ENCODE measurements at places on chromosomes 12 and 14.

DNA sequence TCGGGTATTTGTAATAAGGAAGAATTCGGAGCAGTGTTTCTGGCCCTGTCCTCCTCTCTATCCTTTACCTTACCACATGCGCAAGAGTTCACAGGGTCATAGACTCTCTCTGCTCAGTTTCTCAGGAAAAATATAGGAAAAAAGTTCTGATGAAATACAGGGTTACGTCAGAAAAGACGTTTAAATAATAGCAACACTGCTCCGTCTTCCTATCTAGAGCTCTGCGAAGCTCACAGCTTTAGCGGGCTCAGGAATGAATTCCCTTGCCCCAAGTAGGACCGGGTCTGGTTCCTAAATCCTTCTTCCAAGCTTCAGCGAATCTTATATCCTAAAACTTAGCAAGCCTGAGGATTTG is 365 bp downstream of the CCDC59 start:
- no peak for DNase-seq

DNA sequence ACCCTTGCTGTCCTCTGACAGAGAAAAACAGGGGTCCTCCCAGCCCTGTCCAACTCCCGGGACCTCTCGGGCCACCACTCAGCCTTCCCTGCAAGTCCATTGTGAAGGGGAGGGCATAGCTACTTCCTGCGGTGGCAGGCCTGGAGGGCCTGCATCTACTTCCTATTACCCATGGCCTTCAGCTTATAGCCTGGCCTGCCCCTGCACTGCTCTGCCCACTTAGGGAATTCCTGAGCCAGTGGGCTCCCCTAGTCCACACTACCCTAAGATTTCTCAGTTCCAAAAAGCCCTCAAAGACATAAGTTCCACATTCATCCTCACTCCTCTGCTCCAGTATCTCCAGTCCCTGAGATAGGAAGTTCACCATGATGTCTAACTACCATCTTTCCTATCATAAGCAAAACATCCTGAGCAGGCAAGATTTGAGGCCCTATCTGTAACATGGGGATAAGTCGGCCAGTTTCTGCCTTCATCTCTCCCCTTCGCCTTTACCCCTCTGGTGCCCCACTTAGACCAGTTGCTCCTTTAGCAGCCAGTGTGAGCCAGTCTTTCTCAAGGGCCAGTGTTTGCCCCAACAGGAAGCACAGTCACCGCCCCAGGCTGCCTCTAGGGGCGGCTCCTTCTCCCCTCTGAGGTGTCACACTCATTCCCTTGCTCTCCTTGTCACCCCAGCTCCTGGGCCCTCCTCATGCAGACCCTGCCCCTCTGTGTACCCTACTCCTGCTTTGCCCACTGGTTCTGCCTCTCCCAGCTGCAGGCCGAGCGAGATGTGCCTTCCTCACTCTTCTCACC is 10.9 kb downstream of the HDAC7 start:
- no peak for DNase-seq

DNA sequence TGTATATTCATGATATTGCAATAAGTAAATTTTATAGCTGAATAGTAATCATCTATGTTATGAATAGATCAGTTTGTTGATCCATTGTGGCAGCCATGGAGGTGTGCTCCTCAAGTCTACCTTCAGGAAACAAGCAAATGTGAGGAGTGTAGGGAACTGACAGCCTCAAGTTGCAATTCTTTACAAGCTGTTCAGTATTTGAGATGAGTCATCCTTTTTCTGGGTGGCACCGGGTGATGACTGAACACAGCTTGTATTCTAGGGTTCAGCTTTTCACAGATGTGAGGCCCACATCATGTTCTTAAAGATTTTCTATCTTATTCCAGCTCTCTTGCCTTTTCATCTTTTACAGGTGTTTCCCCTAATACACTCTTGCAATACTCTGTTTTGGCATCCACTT is 452.4 kb downstream of the KCNH5 start:
- DNase-seq = no peak

DNA sequence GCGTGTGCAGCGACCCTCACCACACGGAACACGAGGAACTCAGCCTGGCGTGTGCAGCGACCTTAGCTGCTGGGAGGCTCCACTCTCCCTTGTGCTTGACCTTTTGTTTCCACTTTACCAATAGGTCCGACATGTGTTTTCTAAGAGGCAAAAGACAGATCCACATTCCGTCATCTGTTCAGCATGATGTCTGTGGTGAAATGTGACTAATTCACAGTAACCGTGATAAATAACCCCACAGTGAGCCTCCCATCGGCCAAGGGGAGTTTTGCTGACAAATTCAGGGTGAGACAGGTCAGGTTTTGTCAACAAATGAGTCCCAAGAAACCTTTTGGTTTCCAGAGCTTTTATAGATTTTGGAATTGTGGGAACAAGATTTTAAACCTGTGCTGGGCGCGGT is 55.9 kb downstream of the MOK start:
- DNase-seq = no peak

DNA sequence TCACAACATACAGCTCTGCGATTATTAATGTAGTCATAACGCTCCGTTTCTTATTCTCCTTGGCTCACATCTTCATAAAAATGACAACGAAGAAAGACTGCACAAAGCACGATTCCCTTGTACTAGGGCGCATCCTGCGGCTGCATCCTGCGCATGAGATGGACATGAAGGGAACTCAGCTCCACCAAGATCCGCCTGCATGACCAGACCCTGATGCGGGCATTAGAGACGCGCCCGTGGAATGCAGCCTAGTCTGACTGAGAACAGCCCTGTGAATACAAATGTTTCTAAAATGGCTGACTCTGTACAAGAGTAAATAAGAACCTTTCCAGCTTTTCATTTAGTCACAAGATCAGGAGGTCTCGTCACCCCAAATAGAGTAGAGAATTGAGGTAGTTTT is 422.2 kb downstream of the NOVA1 start:
- DNase-seq = no peak

GRCh38 chr12:120215766-120216735 is 15.1 kb upstream of the RPLP0 start:
- no peak for DNase-seq

DNA sequence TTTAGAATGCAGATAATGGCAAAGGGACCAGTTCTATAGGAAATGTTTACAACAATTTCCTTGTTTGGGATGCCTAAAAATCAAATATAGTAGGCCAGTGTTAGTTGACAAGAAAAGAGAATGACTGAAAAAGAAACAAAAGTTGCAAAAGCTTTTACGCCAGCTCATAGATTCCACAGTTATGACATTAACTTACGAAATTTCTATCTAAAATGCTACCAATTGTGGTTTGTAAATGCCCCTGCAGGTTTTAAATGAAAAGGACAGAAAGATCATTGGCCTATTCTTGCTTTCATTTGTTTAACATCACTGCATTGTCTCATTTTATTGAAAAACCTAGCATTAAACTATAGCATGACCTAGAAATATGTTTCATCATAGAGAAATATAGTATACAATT is 345.8 kb downstream of the CCDC91 start:
- DNase-seq = no peak

DNA sequence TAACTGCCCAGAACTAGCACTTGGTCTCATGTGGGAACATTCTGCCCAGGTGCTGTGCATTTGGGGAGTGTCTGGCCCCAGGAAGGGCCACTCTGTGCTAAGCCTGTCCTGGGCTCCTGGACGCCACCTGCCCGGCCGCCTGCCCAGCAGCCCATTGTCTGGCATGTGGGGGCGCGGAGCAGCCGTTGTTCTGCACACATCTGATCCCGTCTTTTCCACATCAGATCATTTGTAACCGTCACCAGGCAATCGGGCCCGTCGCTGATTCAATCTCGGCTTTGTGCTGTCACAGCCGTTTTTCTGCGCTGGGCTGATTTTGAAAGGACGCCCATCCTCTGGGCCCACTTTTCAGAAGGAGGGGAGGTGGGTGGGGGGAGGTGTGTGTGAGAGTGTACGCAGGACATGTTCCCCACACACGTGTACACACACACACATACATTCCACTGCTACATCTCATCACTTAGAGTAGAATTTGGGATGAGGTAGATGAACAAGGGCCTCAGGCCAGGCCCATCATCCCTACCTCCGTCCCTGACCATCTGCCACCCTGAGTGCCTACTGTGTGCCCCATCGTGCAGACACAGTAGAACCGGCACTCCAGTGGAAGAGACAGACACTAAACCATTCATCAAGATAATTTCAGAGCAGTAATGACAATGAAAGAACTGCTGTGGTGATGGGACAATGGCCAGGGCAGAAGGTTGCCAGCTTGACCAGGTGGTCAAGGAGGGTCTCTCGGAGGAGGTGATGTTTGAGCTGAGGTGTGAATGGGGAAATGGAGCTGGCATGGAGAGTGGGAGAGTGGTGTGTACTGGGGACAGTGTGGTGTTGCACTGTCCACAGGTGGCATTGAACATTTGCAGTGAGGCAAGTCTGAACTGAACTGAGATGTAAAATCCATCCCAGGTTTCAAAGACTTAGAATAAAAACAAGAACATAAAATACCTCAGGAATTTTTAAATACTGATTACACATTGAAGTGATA is 19.0 kb downstream of the FAM222A start:
- no peak for DNase-seq

- DNase-seq = no peak
Measured at GRCh38 chr12:17618831-17619230, 471.2 kb downstream of the RERGL start.

DNA sequence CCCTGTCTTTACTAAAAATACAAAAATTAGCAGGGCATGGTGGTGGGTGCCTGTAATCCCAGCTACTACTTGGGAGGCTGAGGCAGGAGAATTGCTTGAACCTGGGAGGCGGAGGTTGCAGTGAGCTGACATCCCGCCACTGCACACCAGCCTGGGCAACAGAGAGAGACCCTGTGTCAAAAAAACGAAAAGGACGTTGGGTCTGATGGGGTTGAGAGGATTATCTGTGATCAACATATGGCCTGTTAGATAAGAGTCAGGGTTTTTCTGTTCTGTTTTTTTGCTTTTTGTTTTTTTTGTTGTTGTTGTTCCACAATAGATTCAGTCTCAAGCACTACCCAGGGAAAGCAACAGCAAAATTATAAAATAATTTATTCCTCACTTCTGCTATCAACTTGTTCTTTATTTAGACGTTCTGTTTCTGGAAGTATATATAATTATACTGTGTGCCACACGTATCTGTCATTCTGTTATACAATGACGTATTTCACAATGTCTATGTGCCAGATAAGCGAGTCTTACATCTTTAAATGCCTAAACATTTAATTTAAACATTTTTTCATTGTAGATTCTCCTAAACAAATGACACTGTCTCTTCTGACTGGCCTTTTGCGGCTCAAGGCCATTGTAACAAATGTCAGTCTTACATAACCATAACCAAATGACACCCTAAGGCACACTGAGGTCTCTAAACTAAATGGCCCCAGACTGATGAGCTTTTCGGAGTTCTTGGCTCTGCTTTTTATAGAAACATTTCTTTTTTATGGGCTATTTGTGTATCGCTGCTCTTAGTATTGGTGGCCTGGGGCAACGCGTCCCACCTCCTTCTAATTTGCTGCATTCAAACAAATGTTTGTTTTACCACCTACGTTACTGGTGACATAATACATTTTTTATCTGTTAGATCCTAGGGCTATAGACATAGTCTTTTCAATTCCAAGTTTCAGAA is 7.2 kb upstream of the P2RX4 start:
- DNase-seq = no peak

DNA sequence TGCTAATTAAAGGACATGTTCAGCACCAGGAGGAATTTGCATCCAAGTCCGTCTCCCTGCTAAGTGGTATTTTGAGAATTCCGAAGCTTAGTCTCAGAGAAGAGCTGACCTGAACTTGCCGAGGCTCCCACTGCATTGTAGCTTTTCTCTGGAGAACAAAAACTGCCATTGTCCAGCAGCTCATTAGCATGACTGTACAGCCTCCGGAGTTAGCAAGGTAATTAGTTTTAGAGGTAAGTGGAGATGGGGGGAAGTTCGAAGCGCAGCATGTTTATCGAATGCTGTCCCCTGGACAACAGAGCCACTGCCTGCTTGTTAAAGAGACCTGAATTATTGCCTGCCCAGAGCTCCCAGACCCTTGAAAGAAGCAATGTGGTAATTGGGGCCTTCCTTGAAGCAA is 160.3 kb upstream of the PELI2 start:
- DNase-seq = no peak

- no peak for DNase-seq
Measured at GRCh38 chr12:9829982-9830381, 2.7 kb downstream of the KLRF1 start.

GRCh38 chr12:11719678-11720099 is 70.2 kb downstream of the ETV6 start:
- no peak for DNase-seq

GRCh38 chr14:56514663-56515371 is 64.8 kb upstream of the TMEM260 start:
- DNase-seq = no peak

GRCh38 chr14:92897922-92898565 is 24.9 kb upstream of the CHGA start:
- DNase-seq = no peak

DNA sequence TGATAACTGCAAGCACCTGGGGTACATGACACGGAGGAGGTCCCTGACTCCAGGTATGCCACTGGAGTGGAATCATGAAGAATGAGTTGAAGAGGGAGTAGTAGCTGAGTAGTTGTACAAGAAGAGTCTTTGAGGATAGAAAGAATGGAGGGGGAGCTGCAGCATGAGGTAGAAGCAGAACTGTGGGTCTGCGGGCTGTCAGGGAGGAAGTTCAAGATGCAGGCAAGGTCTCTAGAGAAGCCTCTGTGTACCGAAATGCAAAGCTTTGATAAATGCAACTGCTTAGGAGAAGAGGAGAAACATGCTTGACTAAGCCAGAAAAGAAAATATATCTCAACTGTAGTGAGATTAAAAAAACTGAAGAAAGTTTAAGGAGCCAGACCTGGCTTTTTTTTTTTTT is 91.5 kb downstream of the CPNE8 start:
- no peak for DNase-seq

DNA sequence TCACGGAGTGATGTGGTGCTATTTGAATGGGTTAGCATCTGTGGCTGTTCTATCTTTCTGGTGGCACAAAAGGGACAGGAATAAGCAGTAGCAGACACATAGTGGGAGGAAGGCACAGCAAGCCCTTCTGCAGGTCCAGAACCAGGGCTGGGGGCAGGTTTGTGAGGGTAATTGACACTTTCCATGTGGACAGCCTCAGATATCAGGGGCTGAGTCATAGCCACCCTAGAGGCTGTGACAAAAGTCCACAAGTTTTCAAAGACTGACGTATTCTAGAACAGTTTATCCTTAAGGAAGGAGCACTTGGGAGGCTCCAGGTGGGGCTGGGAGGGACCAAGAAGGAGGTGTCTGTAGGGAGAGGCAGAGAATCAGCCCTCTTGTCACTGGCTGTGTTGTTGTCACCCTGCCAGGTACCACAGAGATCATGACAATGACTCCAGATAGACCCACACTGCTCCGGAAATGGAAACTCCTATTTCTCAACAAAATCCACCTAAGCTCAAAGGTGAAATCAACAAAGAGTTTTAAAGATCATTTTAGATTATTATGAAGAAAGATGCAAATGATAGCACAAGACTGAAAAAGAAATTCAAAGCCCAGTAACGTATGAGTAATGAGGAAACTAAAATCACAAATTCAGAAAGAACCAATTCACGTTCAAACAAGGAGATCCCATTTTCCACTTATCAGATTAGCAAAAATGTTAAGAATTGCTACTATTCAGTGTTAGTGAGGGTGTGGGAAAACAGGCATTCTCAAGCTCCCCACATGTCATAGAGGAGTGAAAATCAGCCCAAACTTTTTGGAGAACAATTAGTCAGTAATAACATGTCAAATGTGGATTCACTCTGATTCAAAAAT is 48.3 kb downstream of the NFKBIA start:
- DNase-seq = no peak

GRCh38 chr14:75771595-75771994 is 110.5 kb downstream of the TTLL5 start:
- DNase-seq = no peak
